Cardiac ventricle fibroblast (primary cell): ENCODE measurements at places on chromosomes 11 and 22. TPM values are rescaled to one million over a fixed set of nuclear protein-coding genes. Genes with fewer than 3 reads are reported as not detected.

Gene LIF
- total RNA-seq: 0.19 and 0.54 TPM in 2 replicates

Gene P2RY2
- not detected in 2 replicates for total RNA-seq

Gene OR10D3
- not detected in 2 replicates for total RNA-seq

Gene IL17REL
- not detected in 2 replicates for total RNA-seq

Gene LSP1
- total RNA-seq: 238 and 277 TPM in 2 replicates

Gene OR5AR1
- not detected in 2 replicates for total RNA-seq

Gene SPA17
- total RNA-seq: 1.7 and 2.1 TPM in 2 replicates

Gene PTPRJ
- total RNA-seq: 2.3 and 2.4 TPM in 2 replicates

Gene SCO2
- total RNA-seq: 1.5 and 4.2 TPM in 2 replicates

Gene TRIM6
- total RNA-seq: 1.1 and 5.0 TPM in 2 replicates

Gene CCDC157
- 0.73 and 1.5 TPM in 2 replicates for total RNA-seq

Gene CSRP3
- not detected in 2 replicates for total RNA-seq

Gene RASD2
- not detected in 2 replicates for total RNA-seq

Gene OR8D4
- total RNA-seq: not detected in 2 replicates

Gene SEC14L3
- not detected in 2 replicates for total RNA-seq

Gene RNASEH2C
- 90.9 and 134 TPM in 2 replicates for total RNA-seq

Gene TSPAN32
- not detected in 2 replicates for total RNA-seq

Gene TRIM29
- not detected in 2 replicates for total RNA-seq

Gene SLCO2B1
- 0.37 and 0.59 TPM in 2 replicates for total RNA-seq

Gene ZC3H7B
- 34.7 and 37.6 TPM in 2 replicates for total RNA-seq

Gene HTR3A
- not detected in 2 replicates for total RNA-seq

Gene IL18
- 0.24 and 0.37 TPM in 2 replicates for total RNA-seq

Gene MPZL3
- total RNA-seq: 0.05 and 0.06 TPM in 2 replicates

Gene ANGPTL5
- 0.69 and 1.6 TPM in 2 replicates for total RNA-seq

Gene LDHAL6A
- not detected in 2 replicates for total RNA-seq

Gene OR52L1
- not detected in 2 replicates for total RNA-seq

Gene PEX16
- total RNA-seq: 23.0 and 28.4 TPM in 2 replicates

Gene SRPRA
- 70.4 and 76.1 TPM in 2 replicates for total RNA-seq

Gene POLR2F
- total RNA-seq: 65.2 and 110 TPM in 2 replicates

Gene ACRV1
- not detected in 2 replicates for total RNA-seq

Gene SPTBN2
- total RNA-seq: 1.4 and 5.1 TPM in 2 replicates

Gene SYT12
- 2.2 and 3.1 TPM in 2 replicates for total RNA-seq

Gene TNKS1BP1
- total RNA-seq: 85.4 and 94.9 TPM in 2 replicates

Gene SHANK2
- 0.29 and 0.62 TPM in 2 replicates for total RNA-seq

Gene PAX6
- total RNA-seq: 0.05 TPM in 1 of 2 replicates, not detected in the other

Gene KRTAP5-11
- not detected in 2 replicates for total RNA-seq

Gene CNTF
- 0.73 and 1.9 TPM in 2 replicates for total RNA-seq

Gene SEPTIN3
- 0.10 TPM in 1 of 2 replicates, not detected in the other for total RNA-seq

Gene RHOG
- total RNA-seq: 26.6 and 36.1 TPM in 2 replicates

Gene BTBD18
- total RNA-seq: not detected in 2 replicates

Gene TALDO1
- total RNA-seq: 184 and 216 TPM in 2 replicates

Gene SCGB1C1
- total RNA-seq: not detected in 2 replicates

Gene HPX
- total RNA-seq: 0.29 TPM in 1 of 2 replicates, not detected in the other

Gene TSSK2
- total RNA-seq: not detected in 2 replicates

Gene KDM4E
- total RNA-seq: not detected in 2 replicates

Gene SPI1
- total RNA-seq: not detected in 2 replicates

Gene MRGPRE
- not detected in 2 replicates for total RNA-seq

Gene KCNK7
- not detected in 2 replicates for total RNA-seq

Gene BCO2
- total RNA-seq: 0.81 and 1.2 TPM in 2 replicates

Gene TYMP
- total RNA-seq: 31.7 and 36.5 TPM in 2 replicates

Gene TMEM25
- total RNA-seq: 6.0 and 15.4 TPM in 2 replicates

Gene KRTAP5-9
- total RNA-seq: 0.54 TPM in 1 of 2 replicates, not detected in the other

Gene PDGFD
- 65.8 and 73.8 TPM in 2 replicates for total RNA-seq

Gene HIC2
- 1.7 and 2.0 TPM in 2 replicates for total RNA-seq

Gene MS4A15
- not detected in 2 replicates for total RNA-seq

Gene FAM181B
- total RNA-seq: not detected in 2 replicates
